Thyroid gland (tissue), 4 donors: ENCODE measurements at places on chromosomes 3 and 15. TPM values are rescaled to one million over a fixed set of nuclear protein-coding genes. Genes with fewer than 3 reads are reported as not detected.

Gene ONECUT1
- total RNA-seq = not detected

Gene RTP4
- total RNA-seq = 0.45 TPM

Gene MCTP2
- total RNA-seq = 84.0 TPM

Gene PLOD2
- total RNA-seq = 110 TPM

Gene IGF2BP2
- total RNA-seq = 12.4 TPM

Gene PRRT3
- 2.8 TPM for total RNA-seq

Gene GPR171
- total RNA-seq = 8.7 TPM

Gene SSR3
- total RNA-seq = 171 TPM

Gene TRH
- total RNA-seq = not detected

Gene LRRC34
- 6.6 TPM for total RNA-seq

Gene TNFAIP8L3
- total RNA-seq = 11.3 TPM

Gene NOX5
- total RNA-seq = 0.27 TPM

DNA sequence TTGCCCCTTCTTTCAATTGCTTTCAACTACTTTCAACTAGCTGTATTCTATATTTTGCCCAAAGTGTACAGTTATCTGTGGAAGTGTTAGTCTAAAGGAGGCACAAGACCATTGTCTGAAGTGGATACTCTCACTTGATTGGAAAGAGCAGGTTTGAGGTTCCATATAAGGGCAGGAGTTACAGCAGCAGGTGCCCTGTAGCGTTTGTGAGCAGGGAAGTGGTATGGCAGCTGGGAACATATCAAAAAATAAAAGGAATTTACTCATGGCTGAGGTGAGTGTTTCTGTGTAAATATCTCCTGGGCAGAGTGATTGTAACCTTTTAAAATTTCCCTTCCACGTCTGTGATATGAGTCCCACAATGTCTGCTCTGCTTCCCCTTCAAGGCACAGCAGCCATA, 38.5 kb upstream of the DNAJC13 start:
- H3K4me3 ChIP-seq = no peak overlapping the region
- DNase-seq = no peak
- no peak overlapping the region for H3K27ac ChIP-seq
- no peaks in the 10 kb centered on the region for H3K4me1 ChIP-seq
- no peaks in the 10 kb centered on the region for H3K27me3 ChIP-seq

- no peaks in the 10 kb centered on the region for H3K36me3 ChIP-seq
- H3K4me3 ChIP-seq = no peak overlapping the region
- H3K27ac ChIP-seq = no peak overlapping the region
- H3K4me1 ChIP-seq = peaks cover 23% of the 10 kb centered on the region
Observed at GRCh38 chr3:16379838-16380237, 114.8 kb downstream of the OXNAD1 start.

GRCh38 chr15:86879250-86880229, 799.9 kb downstream of the AGBL1 start:
- no peak overlapping the region for H3K4me3 ChIP-seq
- peak; percentile 21 for DNase-seq
- H3K4me1 ChIP-seq = peaks cover 5% of the 10 kb centered on the region
- no peaks in the 10 kb centered on the region for H3K36me3 ChIP-seq
- no peak overlapping the region for H3K27ac ChIP-seq

- peak within 1 kb of the TSS; percentile 21 for H3K4me3 ChIP-seq
- H3K27ac ChIP-seq = no peak within 1 kb of the TSS
- peaks cover 20% of the 10 kb centered on the region for H3K4me1 ChIP-seq
Observed at GRCh38 chr3:50345586-50346234, at the start of gene ZMYND10. TSS of gene ZMYND10 (minus strand) at chr3:50345732. CDS start at chr3:50345579, 153 bp downstream.

DNA sequence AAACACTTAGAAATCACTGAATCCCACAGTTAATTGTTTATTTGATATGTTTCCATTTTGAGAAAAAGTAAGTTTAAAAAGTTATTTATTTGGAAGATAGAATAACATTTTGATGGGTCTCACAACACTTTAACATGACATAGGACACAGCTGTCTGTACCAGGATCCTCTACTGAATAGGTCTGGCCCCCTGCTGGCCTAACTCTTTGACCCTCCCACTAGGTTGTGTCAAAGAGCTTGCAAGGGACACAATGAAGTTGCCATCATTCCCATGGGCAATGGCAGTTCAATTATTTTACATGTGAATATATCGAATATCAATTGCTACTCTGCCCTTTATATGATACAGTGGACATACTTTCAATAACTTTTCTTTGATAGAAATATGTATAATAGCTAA, 138.9 kb downstream of the EPHA3 start:
- H3K4me1 ChIP-seq = no peaks in the 10 kb centered on the region
- H3K36me3 ChIP-seq = no peaks in the 10 kb centered on the region
- H3K4me3 ChIP-seq = no peak overlapping the region
- no peak overlapping the region for H3K27ac ChIP-seq
- no peak for DNase-seq
- H3K27me3 ChIP-seq = no peaks in the 10 kb centered on the region

DNA sequence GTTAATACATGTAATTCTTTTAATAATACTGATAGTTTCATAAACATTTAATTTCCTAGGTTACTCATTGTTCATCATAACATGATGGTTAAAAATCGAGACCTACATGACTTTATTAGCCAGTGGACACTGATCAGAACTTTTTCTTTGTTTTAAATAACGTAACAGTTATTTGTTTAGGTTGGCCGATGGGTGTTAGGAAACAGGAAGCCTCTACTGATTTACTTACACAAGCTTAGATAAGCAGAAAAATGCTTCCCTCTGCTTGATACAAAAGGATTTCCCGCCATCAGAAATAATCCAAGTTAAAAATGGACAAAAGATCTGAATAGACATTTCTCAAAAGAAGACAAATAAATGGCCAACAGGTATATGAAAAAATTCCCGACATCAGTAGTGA, 16.6 kb upstream of the APH1B start:
- DNase-seq = no peak
- H3K27me3 ChIP-seq = no peaks in the 10 kb centered on the region
- H3K36me3 ChIP-seq = no peaks in the 10 kb centered on the region
- H3K4me1 ChIP-seq = no peaks in the 10 kb centered on the region
- H3K27ac ChIP-seq = no peak overlapping the region
- H3K4me3 ChIP-seq = no peak overlapping the region

DNA sequence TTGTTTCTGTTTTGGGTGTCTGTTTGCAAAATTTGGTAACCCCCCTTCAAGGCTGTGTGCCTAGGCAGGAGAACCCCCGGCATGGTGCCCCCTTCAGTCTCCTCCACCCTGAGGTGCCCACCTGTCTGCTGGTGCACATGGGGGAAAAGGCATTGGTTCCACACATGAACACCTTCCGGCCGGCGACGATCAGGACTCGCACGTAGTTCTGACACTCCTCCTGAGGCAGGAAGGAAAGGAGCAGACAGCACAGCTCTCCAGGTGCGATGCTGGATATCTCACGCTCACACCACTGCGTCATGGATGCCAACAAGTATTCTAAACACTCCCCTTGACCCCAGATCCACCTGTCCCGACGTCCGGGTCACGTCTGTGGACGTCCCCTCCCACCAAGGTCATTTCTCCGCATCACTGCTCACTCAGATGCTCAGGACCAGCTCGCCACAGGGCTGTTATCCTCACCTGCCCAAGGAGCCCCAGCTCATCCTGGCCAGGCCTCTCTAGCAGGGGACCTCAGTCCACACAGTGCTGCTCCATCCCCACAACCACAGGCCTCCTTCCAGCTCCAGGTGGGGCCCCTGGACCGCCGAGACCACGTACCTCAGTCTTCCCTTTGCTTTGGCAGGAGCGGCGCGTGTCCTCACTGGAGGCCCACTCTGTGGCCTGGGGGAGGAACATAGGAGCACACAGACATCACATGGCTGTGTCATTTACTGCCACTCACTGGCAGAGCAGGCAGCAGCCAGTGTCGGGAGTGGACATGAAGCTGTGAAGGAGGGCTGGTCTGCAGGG, 99.0 kb downstream of the SEMA5B start:
- H3K27ac ChIP-seq = no peak overlapping the region
- H3K27me3 ChIP-seq = no peaks in the 10 kb centered on the region
- H3K36me3 ChIP-seq = no peaks in the 10 kb centered on the region
- no peak for DNase-seq

GRCh38 chr15:79028411-79028964, 62.1 kb downstream of the RASGRF1 start:
- H3K4me3 ChIP-seq = no peak overlapping the region
- H3K27me3 ChIP-seq = no peaks in the 10 kb centered on the region
- H3K27ac ChIP-seq = no peak overlapping the region
- no peaks in the 10 kb centered on the region for H3K4me1 ChIP-seq

DNA sequence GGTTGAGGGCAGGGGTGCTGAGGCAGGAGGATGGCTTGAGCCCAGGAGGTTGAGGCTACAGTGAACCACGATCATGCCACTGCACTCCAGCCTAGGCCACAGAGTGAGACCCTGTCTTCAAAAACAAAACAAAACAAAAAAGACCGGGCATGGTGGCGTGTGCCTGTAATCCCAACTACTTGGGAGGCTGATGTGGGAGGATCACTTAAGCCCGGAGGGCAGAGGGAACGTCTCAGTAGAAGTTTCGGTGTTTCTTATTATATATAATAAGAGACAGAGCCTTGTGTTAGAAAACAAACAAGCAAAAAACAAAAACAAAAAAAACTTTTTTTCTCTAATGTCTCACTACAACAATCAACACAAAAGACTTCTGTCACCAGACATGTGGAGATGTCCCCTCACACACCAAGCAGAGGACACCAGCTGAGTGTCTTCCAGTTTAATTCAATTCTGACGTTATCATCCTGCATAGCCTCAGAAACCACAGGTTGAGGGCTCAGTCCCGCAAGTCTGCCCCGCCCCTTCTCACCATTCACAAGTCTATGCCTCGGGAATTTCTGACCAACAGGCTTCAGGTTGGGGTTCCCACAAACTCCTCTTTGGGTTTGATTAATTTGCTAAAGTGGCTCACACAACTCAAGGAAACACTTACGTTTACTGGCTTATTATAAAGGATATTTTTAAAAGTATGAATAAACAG, 24.0 kb upstream of the EIF4A2 start:
- no peak for DNase-seq
- H3K36me3 ChIP-seq = no peaks in the 10 kb centered on the region
- H3K27me3 ChIP-seq = no peaks in the 10 kb centered on the region
- no peak overlapping the region for H3K4me3 ChIP-seq

- H3K27me3 ChIP-seq = no peaks in the 10 kb centered on the region
- no peak overlapping the region for H3K4me3 ChIP-seq
- H3K36me3 ChIP-seq = no peaks in the 10 kb centered on the region
- peak; percentile 70 for DNase-seq
- H3K27ac ChIP-seq = no peak overlapping the region
- no peaks in the 10 kb centered on the region for H3K4me1 ChIP-seq
Observed at GRCh38 chr3:126373682-126374601, 16.7 kb upstream of the KLF15 start.

DNA sequence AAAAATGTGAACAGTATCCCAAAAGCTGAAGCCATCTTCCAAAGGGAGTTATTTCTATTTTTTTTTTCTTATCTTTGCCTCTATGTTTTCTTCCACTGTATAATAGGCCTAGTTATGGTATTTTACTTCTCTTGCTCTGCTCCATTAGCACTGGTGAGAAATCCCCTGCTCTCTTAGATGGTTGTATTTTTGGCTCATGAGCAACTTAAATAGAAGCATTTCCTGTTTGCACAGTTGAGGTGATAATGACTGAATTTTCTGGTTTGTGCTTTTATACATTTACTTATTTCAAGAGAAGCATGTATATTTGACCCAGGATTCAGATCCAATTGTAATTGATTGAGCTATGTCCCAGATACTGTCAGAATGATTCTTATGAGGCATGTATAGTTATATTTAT, 61.6 kb upstream of the CD200R1L start:
- H3K27ac ChIP-seq = no peak overlapping the region
- H3K27me3 ChIP-seq = no peaks in the 10 kb centered on the region
- no peaks in the 10 kb centered on the region for H3K36me3 ChIP-seq
- no peaks in the 10 kb centered on the region for H3K4me1 ChIP-seq
- DNase-seq = no peak

GRCh38 chr3:60053526-60054265, 1003.9 kb upstream of the CFAP20DC start:
- no peak for DNase-seq
- H3K27ac ChIP-seq = no peak overlapping the region
- H3K27me3 ChIP-seq = no peaks in the 10 kb centered on the region
- H3K4me3 ChIP-seq = no peak overlapping the region

DNA sequence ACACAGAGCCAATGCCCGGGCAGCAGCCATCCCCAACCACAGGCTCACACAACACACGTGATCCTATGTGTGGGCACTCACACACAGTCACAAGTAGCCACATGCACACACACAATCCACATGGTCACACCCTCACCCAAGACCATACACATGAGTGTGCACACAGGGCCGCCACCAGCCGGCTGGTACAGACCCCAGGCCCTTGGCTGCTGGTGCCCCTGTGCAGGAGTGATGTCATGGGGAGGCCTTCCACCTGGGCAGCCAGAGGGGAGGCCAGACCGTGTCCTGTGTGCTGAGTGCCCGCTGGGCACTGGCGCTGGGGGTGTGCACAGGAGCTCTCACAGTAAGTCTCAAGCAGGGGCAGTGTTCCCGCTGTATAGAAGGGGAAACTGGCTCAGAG, 36.9 kb downstream of the DNAJB8 start:
- no peak overlapping the region for H3K4me3 ChIP-seq
- H3K36me3 ChIP-seq = no peaks in the 10 kb centered on the region
- H3K4me1 ChIP-seq = peaks cover 8% of the 10 kb centered on the region
- H3K27ac ChIP-seq = no peak overlapping the region

- no peaks in the 10 kb centered on the region for H3K4me1 ChIP-seq
- no peak overlapping the region for H3K27ac ChIP-seq
Observed at GRCh38 chr3:36295296-36295695, 85.0 kb upstream of the STAC start.

DNA sequence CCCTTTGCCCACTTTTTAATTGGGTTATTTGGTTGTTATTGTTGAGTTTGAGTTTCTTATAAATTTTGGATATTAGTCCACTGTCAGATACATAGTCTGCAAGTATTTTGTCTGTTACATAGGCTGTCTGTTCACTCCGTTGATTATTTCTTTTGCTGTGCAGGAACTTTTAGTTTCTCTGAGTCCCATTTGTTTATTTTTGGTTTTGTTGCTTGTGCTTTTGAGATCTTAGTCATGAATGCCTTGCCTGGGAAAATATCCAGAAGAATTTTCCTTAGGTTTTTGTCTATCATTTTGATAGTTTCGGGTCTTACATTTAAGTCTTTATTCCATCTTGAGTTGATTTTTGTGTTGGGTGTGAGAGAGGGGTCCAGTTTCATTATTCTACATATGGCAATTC, 254.5 kb downstream of the NLGN1 start:
- H3K4me1 ChIP-seq = no peaks in the 10 kb centered on the region
- no peak overlapping the region for H3K27ac ChIP-seq
- no peaks in the 10 kb centered on the region for H3K36me3 ChIP-seq
- no peak overlapping the region for H3K4me3 ChIP-seq

DNA sequence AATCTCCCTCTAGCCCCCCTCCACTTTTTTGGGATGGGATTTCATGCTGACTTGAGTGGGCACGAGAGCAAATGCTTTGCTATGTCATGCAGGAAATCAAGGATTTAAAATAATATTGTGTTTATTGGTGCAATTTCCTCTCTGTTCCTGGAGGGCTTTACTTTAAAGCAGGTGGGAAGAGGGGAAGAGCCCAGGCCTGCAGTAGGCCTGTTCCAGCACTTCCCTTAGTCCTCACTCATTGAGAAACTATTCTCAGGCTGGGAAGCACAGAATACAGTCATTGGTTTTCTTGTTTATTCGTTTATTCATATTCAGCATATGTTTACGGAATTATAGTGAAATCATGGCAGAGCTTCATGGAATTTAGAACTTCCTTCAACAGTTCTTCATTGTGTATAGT, 41.7 kb upstream of the SPSB4 start:
- no peaks in the 10 kb centered on the region for H3K27me3 ChIP-seq
- no peaks in the 10 kb centered on the region for H3K36me3 ChIP-seq
- H3K27ac ChIP-seq = no peak overlapping the region
- H3K4me1 ChIP-seq = no peaks in the 10 kb centered on the region
- DNase-seq = no peak

- H3K27ac ChIP-seq = no peak overlapping the region
- H3K4me1 ChIP-seq = peaks cover 69% of the 10 kb centered on the region
- H3K27me3 ChIP-seq = no peaks in the 10 kb centered on the region
- H3K4me3 ChIP-seq = no peak overlapping the region
- H3K36me3 ChIP-seq = no peaks in the 10 kb centered on the region
Observed at GRCh38 chr15:71118345-71118744, 3.1 kb downstream of the THSD4 start.
